ENCODE measurements at places on chromosomes 12 and 14.

GRCh38 chr14:69208666-69209065 lies 17.4 kb downstream of the EXD2 start:
- DNase-seq = no peak

- DNase-seq = no peak
Observed at GRCh38 chr12:22355011-22355580, 20.6 kb upstream of the ST8SIA1 start.

DNA sequence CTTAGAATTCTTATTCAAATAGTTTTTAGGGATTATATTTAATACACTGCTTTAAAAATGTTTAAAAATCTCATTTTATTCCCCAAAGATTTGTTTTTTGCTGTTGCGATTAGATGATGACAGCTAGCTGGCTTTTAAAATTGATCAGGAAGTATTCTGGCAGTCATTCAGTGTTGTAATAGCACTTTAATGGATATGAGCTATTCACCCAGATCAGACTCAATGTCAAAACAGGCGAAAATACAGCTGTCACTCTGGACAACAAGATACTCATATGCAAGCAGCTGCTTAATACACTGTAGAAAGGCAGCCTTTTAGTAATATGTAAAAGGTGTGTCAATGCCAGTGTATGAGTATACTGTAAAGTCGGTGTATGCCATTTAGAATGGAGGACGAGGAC lies 91.7 kb downstream of the NPAS3 start:
- no peak for DNase-seq

- DNase-seq = no peak
Observed at GRCh38 chr12:121560392-121561008, 20.3 kb downstream of the KDM2B start.

DNA sequence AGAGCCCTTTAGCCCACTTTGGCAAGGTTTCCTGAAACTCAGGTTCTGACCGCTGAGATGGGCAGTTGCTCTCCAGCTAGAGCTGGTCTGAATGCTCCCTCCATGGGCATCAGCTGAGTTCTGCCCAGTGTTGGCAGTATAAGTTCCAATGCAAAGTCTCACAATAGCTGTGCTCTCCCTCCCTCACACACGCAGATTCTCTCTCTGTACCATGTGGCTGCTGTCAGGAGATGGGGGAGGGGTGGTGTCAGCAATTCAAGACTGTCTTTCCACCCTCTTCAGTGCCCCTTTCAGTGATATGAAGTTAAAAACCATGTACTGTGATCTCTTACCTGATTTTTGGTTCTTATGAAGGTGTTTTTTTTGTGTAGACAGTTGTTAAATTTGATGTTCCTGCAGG lies 164.3 kb upstream of the PLEKHA5 start:
- DNase-seq = no peak

DNA sequence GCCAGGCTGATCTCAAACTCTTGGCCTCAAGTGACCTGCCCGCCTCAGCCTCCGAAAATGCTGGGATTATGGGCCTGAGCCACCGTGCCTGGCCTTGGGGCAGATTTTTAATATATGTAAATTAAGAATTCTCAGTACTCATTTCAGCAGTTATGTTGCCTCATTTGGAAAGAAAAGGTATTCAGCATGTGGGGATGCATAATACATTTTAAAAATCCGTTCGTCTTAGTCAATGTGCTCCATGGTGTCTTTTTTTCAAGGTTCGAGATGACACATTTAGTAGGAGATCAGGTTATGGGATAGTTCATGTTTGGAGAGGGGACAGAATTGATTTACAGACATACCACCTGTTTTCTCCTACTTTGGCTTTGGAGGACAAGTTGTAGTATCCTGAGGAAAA lies 10.2 kb downstream of the SYNE2 start:
- no peak for DNase-seq

DNA sequence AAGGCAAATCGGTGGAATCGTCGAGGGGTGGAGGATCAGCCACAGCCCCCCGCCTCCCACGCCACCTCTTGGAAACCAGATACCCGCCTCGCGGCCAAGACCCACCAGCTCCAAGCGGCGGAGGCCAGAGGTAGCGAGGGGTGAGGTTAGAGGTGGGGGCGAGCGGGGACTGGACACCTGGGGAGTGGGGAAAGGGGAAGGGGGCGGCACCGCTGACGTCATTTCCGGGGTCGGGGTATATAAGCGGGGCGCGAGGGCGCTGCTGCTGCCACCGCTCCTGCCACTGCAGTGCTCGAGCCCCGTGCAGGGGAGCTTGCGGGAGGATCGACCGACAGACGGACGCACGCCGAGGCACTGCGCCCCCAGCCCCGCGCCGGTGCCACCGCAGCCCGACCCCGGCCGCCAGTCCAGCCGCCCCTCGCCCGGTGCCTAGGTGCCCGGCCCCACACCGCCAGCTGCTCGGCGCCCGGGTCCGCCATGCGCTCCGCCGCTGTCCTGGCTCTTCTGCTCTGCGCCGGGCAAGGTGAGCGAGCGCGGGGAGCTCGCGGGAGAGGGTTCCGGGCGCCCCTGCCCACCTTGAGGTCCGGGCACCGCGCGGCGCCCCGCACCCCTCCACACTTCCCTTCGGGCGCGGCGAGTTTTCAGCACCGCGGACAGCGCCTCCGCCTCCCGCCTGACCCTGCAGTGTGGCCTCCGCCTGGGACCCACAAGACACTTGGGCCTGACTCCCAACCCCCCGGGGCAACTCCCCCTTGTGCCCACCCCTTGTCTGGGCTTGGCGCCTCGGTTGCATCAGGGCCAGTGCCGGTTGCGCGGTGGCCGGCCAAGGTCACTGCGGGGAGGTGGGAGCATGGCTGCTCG lies at the start of gene CHGA:
CHGA (plus strand) TSS at position 268 of the 861 bp plus-strand sequence; CDS start at position 478, 210 bp downstream.
- peak; percentile 4 for DNase-seq

- no peak for DNase-seq
Observed at GRCh38 chr14:93047661-93048060, 68.1 kb downstream of the ITPK1 start.

- no peak for DNase-seq
Observed at GRCh38 chr12:11834104-11834812, 184.8 kb downstream of the ETV6 start.

GRCh38 chr12:87155621-87156020 lies 873.6 kb downstream of the C12orf50 start:
- DNase-seq = no peak

- peak; percentile 16 for DNase-seq
Observed at GRCh38 chr14:44960146-44960545, 1.6 kb downstream of the KLHL28 start.

DNA sequence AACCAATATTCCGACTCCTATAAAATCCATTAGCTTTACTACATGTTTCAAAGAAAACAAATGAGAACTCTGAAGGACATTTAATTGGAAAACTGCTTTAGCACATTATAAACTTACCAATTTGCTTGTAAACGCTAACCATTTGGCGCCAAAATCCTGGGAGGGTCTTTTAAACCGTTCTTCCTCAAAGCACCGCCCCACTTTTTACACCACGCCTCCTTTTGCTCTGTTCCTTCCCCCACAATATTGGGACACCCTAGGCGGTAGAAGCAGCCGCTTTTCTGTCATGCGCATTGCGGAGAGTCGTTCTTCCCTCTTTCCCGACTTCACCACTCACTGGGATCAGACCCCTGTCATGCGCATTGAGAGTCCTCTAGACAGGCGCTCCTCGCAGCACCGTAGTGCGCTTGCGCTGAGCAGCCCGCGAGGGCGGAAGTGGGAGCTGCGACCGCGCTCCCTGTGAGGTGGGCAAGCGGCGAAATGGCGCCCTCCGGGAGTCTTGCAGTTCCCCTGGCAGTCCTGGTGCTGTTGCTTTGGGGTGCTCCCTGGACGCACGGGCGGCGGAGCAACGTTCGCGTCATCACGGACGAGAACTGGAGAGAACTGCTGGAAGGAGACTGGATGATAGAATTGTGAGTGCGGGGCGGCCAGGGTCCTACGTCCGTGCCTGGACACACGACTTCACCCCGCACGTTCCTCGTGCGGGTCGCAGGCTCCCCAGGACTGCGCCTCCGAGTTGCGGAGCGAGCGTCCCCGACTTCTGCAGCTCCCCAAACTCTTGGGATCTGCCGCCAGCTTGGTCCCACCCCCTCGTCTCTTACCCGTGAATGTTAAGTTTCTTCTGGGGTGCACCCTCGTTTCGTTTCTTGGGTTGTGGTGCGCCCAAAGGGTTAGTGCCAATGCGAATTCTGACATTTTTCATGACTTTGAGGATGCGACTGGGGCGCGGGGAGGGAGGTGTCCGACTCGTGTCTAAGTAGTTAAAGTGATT lies at the start of gene TMX1:
TMX1 (plus strand) TSS at position 435 of the 991 bp plus-strand sequence; CDS start at position 481, 46 bp downstream.
- DNase-seq = peak; percentile 98

DNA sequence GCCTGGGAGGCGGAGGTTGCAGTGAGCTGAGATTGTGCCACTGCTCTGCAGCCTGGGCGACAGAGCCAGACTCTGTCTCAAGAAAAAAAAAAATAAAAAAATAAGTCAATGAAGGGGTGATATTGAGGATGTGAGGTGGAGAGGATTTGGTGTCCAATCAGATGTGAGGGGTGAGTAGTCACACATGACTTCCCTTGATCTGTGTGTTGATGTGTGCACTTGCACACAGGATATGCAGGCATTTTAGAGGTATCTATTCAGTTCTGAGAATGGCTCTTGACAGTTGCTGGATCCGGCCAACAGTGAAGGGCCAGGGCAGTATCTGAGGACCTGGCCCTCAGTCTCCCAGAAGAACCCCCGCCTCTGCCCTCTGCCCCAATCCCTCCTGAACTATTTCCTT lies 7.8 kb upstream of the SP7 start:
- DNase-seq = no peak

- DNase-seq = no peak
Observed at GRCh38 chr12:13437541-13437940, 241.0 kb downstream of the EMP1 start.

- no peak for DNase-seq
Observed at GRCh38 chr14:56241461-56241860, 123.2 kb downstream of the PELI2 start.

DNA sequence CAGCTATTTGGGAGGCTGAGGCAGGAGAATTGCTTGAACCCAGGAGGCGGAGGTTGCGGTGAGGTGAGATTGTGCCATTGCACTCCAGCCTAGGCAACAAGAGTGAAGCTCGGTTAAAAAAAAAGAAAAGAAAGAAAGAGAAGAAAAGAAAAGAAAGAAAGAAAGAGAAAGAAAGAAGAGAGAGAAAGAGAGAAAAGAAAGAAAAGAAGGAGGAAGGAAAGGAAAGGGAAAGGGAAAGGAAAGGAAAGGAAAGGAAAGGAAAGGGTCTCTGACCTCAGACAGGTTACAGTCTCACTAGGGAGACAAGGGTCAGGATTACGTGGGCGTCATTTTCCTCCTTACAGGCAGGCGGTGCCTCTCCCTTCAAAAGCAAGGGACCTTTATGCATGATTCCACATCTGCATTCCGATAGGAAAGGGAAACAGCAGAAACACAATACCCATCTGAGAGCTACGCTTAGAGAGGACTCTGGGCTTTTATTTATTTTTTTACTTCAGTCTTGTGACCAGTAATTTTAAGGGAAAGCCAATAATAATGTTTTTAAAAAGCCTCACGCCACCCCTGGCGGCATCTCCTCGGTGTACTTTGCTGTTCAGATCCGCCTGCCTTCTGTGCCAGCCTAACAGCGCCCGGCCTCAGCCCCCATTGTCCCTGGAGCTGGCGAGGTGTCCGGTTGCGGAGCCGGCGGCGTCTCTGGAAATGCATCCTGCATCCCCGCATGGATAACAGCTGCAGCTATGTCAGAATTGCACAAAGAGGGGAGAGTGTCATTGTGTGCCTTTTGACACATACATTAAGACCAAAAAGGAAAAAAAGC lies 945 bp upstream of the HIP1R start:
- DNase-seq = peak; percentile 75

DNA sequence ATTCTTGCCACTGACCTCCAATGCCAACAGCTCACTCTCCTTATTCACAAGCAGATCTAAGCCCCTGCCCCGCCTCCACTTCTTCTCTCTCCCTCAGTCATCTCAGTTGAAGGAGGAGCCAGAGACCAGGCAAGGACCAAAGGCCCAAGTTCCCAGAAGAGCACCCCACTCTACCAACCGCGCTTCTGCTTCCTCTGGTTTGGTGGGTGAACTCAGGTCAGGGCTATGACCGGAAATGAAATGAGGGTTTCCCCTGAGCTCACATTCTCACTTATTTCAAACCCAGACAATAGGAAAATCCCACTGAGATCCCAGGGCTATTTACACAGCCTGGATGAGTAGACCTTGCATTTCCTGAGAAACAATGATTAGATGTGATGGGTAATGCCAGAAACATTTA lies 9.9 kb downstream of the DPF3 start:
- no peak for DNase-seq

- DNase-seq = no peak
Observed at GRCh38 chr12:89280833-89281538, 71.3 kb downstream of the DUSP6 start.
